ENCODE measurements at places on chromosomes 11 and 22.

DNA sequence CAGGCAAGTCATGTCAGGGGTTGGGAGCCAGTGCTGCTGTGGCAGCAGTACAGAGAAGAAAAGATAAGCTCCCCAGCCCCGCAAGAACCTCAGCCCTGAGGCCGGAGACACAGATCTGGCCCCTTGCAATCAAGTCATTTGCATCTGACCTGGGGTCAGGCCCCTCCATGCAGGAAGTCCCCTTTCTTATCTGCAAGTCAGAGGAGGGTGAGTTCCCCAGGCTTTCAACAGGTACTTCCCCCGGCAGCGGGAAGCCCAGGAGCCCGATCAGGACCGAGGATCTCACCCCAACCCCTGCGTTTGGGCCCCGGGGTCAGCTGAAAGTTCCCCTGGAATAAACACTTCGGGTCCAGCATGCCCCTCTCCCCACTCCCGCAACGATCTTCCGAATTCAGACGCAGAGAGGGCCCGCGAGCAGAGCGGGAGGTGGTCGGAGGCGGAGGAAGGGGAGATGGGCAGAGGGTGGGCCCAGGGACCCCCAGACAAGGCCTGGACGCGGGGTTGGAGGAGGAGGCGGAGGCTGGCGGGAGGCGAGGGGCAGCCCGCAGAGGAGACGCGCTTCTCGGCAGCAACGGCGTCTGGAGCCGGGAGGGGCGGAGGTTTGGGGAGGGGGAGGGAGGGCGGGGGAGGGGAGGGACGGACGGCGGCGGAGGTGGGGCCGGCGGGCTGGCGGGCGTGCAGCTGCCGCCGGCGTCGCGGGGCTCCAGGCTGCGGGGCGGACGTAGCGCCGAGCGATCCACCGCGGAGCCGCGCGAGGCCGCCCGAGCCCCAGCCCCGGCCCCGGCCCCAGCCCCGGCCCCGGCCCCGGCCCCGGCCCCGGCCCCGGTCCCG is at the start of gene TSPAN18:
TSS of gene TSPAN18 (plus strand) at position 680 of the 831 bp plus-strand sequence. CDS start 179,455 bp downstream, outside the sequence.
- no peak for DNase-seq

- no peak for DNase-seq
These were observed 107.2 kb downstream of the RRAS2 start for GRCh38 chr11:14251754-14252153.

GRCh38 chr11:33742249-33742851 is 6.1 kb upstream of the CD59 start:
- no peak for DNase-seq

DNA sequence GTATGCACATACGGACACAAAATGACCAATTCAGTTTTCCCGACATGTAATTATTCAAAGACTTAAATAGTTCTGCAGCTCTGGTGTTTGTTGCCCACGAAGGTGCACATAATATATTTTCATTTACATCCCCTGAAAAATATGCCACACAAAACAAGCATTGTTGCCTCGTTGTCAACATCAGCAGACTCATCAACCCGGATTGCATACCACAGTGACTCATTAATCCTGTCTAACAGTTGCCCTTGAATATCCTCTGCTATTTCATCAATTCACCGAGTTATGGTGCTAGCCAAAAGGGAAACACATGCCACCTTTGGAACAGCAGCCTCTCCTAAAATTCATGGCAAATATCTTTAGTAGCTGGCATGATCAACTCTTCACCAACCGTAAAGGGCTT is 582.2 kb downstream of the LRRC4C start:
- no peak for DNase-seq

GRCh38 chr22:27372969-27373670 is 428.4 kb downstream of the MN1 start:
- peak; percentile 76 for DNase-seq

- DNase-seq: no peak
These were observed 33.4 kb upstream of the SORL1 start for GRCh38 chr11:121418625-121419114.
